ENCODE measurements at places on chromosomes 3 and 15. TPM values are rescaled to one million over a fixed set of nuclear protein-coding genes. Genes with fewer than 3 reads are reported as not detected.

Gene CHRNB4
- not detected for total RNA-seq

Gene SPINK8
- not detected for total RNA-seq

Gene SACM1L
- total RNA-seq, result 19.7 TPM

Gene CLDN1
- 109 TPM for total RNA-seq

Gene CD80
- total RNA-seq, result 0.23 TPM

Gene KCNMB3
- total RNA-seq, result 1.7 TPM

All from left lobe of liver (tissue), 2 donors.